Stimulated activated CD8-positive, alpha-beta memory T cell treated with anti-CD3 and anti-CD28 coated beads, Interleukin-12 subunit alpha, Interleukin-12 subunit beta, amount 100 ng/mL, for 1 hour (primary cell): ENCODE measurements at places on chromosomes 7 and 10.

DNA sequence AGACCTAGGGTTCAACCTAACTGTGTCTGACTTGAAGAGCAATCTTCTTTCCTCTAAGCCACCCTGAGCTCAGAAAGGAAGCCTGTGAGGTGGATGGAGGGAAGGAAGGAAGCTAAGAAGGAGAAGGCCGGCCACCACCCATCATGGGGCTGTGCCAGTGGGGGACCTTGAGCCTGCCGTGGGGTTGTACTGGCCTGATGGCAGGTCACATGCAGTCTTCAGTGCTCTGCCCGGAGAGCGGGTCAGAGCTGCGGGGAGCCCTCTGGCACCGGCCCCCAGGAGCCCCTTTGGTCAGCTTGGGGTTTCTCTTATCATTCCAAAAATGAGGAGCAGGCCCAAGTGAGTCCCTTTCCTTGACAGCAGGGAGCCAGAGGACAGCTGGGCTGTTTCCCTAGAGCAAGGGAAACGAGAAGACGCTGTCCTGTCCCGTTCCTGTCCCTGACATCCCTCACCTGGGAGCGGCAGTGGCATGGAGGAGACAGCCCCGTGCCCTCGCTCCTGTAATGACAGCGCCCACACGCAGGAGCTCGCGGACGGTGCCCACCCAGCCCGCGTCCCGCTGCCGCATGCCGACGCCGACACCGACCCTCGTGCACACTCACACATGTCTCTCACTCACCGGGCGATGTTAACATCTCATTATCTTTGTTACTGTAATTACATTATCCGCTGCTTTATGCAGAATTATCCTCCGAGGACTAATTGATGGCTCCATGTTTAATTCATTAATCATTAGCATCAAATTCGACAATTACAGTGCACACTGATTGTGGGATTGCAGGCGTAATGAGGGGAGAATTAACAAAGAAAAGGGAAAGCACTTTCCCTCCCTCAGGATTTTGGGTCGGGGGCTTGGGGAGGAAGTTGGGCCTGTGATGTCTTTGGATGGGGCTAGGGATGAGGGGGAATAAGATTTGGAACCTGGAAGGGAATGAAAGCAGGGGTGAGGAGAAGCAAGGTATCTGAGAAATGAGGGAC lies 31.3 kb downstream of the GBX1 start:
- no peak for DNase-seq

GRCh38 chr10:75904499-75905283 lies 473.3 kb downstream of the LRMDA start:
- no peak for DNase-seq

DNA sequence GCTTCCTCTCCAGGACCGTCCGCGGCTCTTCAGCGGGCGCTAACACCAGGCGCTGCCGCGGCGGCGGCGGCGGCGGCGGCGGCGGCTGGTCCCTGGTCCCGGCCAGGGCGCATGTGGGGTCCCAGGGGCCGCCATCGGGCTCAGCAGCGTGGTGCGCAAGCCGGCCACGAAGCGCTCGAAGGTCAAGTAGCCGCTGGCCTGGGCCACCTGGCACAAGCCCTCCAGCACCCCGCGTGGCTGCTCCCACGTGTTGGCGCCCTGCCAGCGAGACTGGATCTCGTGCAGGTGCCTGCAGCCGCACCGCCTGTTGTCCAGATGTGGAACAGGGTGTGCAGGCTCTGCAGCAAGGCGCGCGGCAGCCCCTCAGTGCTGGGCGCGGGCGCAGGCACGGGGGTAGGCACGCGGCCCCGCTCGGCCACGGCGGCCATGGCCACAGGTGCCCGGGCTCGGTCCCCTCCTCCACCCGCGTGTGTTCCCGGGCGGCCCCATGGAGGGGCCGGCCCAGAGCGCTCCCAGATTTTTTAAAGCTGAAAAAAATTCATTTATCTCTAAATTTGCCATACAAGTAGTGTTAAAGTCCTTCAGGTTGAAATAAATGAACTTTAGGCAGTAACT lies 884.2 kb upstream of the ZNF722 start:
- DNase-seq = no peak

DNA sequence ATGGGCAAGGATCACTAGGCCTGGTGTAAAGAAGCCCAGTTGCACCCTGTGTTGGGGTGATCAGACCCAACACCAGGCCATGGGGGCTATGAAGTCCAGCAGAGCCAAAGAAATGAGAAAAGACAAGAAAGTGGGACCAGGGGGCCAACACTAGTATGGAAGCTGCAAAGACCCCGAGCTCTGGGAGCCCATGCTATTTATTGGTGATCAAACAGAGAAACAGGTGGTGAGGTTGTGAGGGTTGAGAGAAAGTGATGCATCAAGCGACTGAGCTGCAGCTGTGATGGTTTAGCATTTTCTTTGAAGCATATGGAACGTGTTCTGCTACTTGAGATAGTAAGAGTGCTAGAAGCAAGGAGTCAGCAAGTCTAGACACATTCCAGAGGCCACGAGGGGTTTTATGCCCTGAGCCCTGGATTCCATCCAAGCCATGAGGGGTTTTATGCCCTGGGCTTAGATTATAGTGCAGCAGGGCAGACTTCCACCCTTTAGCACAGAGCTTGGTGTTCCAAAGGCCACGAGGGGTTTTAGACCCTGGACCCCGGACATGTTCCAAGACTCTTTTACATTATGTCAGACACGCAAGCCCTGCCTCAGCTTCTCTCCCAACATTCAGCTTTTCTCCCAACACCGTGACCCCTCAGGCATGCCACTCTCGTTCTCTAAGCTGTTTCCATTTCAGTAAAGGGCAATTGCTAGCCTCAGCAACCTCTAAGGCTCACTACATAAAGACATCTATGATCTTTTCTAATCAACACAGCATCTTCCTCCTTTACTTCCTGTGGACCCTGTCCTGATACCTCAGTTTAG lies 43.1 kb upstream of the GPAM start:
- no peak for DNase-seq

GRCh38 chr7:45638916-45639315 lies 64.7 kb downstream of the ADCY1 start:
- DNase-seq = no peak
